ENCODE measurements at places on chromosomes 1 and 21.

GRCh38 chr1:226424221-226425003 lies 16.5 kb upstream of the PARP1 start:
- DNase-seq: peak; percentile 50

DNA sequence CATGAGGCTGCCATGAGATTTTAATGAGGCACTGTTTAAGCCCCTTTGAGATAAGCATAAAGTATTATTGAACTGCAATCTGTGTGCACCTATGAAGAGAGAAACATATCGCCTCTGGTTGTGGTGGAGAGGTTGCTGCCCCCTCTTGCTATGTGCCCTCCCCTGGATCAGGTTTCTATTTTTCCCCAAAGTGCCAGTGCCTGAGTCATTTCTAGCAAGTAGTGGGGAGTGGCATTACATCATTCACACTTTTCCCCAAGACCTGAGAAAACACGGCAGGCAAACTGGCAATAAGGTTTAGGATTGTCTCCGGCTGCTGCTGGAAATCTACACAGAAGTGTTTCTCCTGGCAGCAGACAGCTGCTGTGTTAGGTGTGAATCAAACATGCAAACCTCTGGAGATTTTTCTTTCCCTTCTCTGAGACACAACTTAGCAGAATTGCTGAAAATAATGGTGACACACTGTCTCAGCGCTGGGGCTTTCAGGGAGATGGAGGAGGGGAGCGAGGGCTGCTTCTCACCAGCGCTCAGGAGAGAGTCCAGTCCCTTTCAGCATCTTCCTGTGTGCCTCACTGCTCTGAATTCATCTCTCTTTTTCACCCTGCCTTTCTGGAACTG lies 13.7 kb upstream of the RGS16 start:
- DNase-seq: no peak

- no peak for DNase-seq
Measured at GRCh38 chr1:6009120-6010040, 17.2 kb upstream of the NPHP4 start.

DNA sequence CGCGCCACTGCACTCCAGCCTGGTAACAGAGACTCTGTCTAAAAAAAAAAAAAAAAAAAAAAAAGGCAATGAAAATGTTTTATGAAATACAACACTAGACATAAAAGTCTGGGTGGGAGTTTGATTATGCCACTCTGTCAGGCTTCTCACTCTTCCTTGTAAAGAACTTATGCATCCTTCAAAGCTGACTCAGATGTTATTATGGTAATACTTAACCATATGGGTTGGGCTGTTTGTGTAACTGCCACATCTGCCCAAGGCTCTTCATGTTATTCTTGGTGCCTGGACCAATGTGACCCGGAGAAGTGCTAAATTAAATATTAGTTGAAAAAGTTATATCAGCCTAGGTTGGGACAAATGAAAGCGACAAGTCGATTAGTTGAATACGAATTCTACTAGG lies 23.8 kb downstream of the FAM89A start:
- DNase-seq: no peak

DNA sequence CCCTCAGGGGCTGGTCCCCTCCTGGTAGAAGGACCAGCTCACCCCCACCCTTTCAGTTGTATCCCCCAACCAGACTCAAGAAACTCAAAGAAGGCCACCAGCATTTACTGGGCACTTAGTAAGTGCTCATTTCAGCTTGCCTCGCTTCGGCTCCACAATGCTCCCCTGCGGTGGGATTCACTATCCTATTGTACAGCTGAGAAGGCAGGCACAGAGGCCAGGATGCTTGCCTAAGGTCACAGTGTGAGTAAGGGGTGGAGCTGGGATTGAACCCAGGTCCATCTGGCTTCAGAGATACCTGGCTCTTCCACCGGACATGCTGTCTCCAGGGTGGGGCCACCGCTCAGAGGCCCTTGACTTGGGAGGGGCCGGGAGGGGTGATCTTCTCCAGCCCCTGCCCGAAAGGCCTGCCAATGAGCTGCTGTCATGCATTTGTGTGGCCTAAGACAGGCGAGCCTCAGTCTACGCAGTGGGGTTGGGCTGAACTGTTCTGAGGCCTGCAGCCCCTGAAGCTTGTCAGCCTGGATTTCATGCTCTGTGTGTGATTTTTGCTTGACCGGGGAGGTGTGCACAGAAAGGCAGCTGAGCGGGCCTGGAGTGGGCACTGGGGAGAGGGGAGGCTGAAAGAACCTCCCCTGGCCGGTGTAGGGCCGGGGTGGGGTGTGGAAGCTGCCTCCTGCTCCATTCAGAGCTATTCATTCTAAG lies 48.1 kb downstream of the DMRTB1 start:
- DNase-seq: no peak

GRCh38 chr1:21734526-21734925 lies 48.4 kb downstream of the USP48 start:
- DNase-seq: no peak

DNA sequence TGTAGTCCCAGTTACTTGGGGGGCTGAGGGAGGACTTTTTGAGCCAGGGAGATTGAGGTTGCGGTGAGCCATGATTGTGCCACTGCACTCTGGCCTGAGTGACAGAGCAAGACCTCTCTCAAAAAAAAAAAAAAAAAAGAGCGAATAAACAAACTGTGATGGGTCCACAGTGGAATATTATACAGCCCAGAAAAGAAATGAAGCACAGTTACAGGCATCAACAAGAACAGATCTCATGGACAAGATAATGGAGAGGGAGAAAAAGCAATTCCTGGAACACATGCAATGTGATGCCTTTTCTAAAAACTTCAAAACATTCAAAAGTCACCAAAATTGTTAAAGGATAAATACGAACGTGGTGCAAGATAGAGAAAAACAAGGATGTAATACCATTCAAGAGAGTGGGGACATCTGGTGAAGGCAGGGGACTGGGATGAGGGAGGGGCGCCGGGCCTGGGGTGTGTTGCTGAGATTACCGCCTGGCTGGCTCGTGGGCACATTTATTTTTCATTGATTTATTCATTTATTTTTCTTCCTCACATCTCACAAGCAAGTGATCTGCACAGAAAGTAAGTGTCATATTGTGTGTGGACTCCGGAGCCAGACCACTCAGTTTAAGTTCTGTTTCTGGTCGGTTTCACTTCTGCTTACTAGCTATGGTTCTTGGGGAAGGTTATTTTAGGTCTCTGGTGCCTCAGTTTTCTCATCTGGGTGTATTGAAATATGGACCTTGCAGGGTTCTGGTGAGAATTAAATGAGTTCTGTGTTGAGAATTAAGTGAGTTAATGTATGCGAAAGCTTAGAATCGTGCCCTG lies 30.1 kb downstream of the ABCG1 start:
- no peak for DNase-seq

GRCh38 chr1:160702100-160702499 lies 9.5 kb downstream of the CD48 start:
- no peak for DNase-seq

DNA sequence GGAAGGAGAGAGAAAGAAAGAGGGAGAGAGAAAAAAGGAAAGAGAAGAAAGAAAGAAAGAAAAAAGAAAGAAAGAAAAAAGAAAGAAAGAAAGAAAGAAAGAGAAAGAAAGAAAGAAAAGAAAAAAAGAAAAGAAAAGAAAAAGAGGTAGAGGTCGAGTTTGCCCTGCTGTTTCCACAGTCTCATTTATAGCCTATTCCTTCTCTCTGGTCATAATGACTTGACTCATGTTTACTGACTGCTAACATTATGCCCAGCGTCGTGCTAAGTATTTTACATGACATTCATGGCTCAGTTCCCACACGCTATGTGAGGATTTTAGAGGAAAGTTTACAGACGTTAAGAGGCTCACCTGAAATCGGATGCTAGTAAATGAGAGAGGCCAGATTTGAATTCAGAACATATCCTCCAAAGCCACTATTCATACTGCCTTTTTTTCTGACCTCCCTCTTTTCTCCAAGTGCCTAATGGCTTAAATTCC lies 263.0 kb downstream of the TNR start:
- DNase-seq: no peak

DNA sequence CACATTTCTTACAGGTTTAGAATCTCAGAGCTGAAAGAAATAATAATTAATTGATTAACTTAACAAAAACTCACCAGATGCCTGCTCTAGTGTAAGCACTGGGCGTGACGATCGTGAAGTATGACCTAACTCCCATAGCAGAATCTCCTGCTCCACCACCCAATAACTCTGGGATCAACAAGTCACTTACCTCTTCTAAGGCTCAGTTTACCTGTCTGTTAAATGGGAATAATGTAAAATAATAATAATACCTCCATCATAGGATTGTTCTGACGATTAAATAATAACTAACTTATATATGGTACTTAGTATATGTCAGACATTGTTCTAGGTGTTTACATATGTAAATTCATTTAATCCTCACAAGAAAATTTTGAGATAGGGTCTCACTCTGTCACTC lies 24.6 kb downstream of the COA7 start:
- DNase-seq: no peak

DNA sequence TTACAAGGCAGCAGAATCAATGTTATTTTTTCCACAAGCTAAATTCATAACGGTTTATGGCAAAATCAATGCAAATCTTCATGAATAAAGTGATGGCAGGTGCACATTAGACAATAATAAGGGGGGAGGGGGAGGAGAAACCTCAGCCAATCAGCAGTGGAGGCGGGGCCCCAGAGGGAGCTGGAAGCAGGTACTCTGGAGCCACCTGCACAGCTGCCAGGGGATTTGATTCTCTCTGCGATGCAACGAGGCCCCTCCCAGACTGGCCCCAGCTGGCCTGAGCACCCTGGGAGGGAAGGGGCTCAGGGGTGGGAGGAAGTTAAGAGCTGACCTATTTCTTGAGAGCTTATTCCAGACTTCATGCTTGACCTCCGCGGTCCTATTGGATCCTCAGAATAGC lies 127.8 kb upstream of the IGSF21 start:
- DNase-seq: no peak

All from globus pallidus (tissue), 1 donor.